CD4-positive, alpha-beta T cell treated with Interleukin-6 for 4 hours (primary cell): ENCODE measurements at places on chromosomes 11 and 22.

GRCh38 chr11:75100314-75100713 lies 3.6 kb upstream of the OR2AT4 start:
- no peak for DNase-seq

DNA sequence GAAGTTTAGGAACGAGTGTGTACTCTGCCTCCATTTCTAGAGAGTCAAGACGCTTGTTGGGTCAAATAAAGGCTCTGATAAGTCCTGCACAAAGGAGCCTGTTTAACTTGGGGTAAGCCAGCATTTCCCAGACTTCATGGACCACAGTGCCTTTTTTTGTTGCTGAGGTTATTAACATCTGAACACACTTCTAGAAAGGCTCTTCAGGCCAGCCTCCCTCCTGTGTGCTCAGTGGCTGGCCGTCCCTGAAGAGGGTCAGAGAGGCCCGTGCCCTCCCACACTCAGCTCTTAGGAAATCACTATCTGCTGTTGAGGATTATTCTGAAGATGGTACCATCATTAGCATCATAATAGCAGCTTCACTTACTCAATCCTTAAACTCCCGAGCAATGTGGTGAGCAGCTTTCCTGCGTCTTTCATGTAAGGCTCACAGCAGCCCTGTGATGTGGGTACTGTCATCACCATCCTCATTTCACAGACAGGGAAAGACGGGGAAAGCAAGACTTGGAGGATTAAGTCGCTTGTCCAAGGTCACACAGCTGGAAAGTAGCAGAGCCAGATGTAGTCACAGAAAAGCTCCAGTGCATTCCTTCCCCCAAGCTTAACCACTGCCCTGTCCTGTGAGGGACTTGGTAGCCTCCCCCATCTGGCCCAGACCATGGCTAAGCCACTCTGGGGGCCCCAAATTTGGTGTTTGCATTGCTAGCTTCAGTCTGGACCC lies 71.3 kb downstream of the TSPAN18 start:
- no peak for DNase-seq

DNA sequence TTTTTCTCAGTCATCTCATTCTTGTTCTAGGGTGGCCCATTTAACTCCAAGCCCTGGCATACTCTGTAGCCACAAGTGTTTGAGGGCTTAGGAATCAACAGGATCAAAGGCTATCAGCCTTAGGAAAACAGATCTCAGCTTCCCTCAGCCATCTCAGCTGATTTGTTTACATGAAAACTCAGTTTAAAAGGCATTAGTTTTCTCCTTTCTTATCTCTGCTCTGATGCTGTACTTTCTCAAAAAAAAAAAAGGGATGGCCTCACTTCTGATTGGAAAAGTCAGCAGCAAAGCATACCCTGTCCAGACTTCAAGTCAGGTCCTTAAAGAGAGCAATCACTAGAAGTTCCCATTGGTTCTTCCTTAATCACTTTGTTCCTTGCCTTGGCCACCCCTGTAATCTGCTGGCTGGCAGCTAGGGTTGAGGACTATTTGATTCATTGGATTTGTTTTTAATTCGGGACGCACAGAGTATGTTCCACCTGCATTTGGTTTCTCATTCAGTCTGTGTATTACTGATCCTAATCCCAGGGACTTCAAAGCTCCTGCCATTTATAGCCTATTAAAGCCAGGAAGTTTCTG lies 102.8 kb downstream of the EXT2 start:
- no peak for DNase-seq

DNA sequence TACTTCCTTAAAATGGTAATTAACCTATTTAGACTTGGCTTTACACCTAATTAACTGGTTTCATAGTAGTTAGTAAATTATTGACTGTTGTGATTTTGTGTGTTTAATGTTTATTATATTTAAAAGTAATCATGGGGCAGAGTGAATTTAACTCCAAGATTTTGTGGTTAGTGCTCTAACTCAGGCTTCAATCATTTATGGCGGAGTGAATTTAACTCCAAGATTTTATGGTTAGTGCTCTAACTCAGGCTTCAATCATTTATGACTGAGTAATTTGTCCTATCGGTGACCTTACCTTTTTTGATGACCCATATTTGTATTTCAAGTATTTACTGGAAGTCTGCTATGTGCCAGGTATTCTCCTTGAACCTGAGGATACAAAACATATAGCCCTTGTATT lies 7.2 kb downstream of the PRRG4 start:
- DNase-seq, result no peak

GRCh38 chr11:119684361-119685110 lies 44.5 kb downstream of the NECTIN1 start:
- DNase-seq, result no peak
